Epithelial cell of proximal tubule (primary cell): ENCODE measurements at places on chromosomes 16 and 17.

DNA sequence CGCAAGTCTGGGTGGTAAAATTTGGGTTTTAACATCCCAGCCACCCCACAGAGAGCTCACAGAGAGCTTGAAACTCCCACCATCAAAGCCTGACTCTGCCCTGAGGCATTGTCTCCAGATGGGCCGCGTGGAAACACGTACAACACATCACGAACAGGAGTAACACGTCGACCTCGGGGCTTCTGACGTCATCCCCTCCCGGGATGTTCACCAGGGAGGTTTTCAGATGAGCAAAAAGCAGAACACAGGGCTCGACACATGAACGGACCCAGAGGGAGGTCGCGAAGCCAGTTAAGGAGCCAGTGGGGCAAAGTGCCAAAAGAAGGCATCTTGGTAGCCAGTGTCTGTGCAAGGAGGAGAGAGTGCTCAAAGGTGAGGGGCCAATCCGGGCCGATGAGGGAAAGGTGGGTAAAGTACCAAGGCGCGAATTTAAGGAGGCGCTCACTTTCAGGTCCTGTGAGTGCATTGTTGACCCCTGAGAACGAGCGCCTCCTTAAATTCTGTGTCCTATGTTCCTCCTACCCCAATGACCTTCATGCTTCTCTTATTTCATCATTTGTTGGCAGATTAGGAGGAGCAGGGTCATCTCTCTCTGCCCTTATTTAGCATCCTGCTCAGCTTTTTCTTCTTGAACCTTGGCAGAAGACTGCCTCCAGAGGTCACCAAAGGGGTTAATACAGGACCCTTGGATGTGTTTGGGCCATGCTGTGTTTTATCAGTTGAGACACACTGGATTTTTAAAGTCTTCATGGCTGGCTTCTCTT, 5.6 kb downstream of the RCVRN start:
- no peak for DNase-seq

GRCh38 chr16:89322321-89323119, 105.0 kb downstream of the ZNF778 start:
- DNase-seq: no peak

GRCh38 chr17:66519154-66519553, 216.7 kb downstream of the PRKCA start:
- no peak for DNase-seq

DNA sequence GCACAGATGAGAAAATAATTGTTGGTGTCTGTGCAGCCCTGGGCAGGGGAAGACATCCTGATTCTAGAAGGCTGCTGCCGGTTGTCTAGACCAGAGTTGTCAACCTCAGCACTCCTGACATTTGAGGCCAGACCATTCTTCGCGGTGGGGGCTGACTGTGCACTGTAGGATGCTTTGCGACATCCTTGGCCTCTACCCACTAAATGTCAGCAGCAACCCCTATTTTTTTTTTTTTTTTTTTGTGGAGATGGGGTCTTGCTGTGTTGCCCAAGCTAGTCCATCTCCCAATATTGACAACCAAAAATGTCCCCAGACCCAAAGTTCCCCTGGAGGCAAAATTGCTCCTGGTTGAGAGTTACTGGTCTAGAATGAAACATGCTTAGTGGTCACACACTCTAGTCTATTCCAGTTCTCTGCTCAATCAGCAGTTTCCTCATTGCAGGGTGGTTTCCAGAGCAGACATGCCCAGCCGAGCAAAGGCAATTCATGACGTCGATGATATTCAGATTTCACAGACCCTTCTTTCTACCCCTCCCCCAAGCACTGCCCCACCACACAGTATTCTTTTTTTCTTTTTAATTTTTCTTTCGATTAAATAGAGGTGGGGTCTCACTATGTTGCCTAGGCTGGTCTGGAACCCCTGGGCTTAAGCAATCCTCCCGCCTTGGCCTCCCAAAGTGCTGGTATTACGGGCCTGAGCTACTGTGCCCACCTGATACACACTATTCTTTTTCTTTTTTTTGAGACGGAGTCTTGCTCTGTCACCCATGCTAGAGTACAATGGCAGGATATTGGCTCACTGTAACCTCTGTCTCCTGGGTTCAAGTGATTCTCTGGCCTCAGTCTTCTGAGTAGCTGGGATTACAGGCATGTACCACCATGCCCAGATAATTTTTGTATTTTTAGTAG, 9.0 kb downstream of the C17orf99 start:
- DNase-seq: no peak

DNA sequence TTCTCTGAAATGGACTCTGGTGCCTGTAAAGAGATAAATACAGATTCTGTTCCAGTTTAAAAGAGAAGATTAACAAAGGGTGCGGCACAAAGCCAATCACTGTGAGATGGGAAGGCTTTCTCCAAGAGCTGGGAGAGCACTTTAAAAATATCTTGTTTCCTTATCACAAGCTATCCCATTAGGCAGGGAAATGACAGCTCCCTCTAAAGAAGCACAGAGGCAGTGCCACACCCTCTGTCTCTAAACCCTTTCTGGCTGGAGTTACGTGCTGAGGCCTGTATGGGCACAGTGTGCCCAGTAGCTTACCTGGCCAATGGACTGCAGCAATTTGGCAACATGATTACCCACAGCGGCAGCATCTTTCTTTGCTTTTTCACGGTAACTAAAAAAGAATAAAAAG, 9.0 kb upstream of the TERB1 start:
- DNase-seq: no peak

- no peak for DNase-seq
Measured at GRCh38 chr17:15364615-15365014, 23.2 kb upstream of the TEKT3 start.

DNA sequence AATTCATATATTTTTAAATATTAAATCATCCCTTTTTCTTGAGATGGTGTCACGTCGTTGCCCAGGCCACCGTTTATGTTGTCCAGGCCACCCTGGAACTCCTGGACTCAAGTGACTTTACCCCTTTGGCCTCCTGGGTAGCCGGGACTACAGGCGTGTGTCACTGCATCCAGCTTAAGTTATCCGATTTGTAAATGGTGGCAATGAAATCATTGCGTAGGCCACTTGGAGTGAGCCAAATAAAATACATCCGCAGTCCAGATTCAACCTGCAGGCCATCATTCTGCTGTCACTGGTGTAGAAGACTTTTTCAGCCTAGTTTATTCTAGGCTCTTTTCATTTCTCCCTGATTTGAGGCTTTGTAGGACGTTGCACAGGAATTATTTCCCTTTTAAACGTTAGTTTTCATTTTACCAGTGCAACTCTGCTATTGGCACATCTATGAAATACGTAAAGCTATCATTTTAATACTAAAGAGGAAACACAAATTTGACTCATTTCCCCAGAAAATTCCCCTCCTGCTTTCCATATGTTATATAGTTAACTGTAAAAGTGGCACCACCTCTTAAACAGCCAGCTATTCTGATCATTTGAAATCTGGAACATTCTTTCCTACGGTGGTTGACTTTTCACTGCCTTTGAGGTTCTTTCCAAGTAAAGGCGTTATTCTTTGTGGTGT, 449.8 kb downstream of the MAF start:
- DNase-seq: no peak

DNA sequence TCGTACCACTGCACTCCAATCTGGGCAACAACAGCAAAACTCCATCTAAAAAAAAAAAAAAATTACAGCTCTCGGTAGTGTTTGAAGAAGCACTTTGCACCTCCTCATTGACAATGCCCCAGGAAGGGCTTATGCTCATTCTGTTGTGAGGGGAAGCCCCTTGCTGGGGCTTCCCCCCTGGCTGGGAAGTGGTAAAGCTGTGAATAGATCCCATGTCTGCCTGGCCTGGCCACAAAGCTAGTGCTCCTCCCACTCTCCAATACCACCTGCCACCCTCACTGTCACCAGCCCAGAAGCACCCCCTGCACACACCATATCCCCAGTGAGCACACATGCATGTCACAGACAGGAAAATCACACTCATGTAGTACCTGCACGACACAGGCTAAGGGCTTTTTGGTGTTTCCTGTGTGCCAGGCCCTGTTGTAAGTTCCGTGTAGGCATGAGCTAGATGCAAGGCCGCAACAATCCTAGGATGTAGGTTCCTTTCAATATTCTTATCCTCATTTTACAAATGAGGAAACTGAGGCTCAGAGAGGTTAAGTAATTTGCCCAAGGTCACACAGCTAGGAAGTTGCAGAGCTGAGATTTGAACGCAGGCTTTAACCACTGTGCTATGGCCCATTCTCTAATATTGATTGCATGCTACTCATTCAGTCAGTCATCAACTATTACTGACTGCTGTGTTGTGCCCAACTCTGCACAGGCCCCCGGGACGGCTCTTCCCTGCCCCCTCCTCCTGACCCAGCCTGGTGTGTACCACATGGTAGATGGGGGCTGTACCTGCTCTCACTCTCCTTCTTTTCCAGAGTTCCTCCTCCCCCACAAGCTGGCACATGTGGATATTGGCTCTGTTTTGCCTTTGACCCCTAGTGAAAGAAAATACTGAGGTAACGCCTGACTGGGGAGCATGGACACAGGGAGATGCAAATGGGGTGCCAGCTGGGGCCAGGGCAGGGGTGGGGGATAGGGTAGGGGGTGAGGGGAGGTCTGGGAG, 11.9 kb upstream of the COL1A1 start:
- no peak for DNase-seq

GRCh38 chr17:63503341-63503705, 19.8 kb upstream of the KCNH6 start:
- DNase-seq: no peak

- no peak for DNase-seq
Measured at GRCh38 chr17:22138861-22139469, 446.6 kb downstream of the KCNJ18 start.

DNA sequence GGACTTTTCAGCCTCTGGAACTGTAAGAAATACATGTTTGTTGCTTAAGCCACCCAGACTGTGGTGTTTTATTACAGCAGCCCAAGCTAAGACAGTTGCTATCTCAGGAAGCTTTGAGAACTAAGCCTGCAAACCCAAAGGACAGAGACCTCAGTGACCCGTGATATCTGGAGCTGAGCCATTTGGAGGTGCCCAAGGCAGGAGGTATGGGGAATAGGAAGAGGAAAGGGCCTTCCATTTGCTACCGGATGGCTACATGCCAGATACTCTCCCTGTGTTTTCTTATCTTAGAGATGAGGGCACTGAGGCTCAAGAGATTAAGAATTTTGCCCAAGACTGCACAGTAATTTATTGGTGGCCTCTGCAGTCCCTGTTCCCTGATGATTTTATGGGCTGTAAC, 622.1 kb upstream of the CDH5 start:
- DNase-seq: no peak

- no peak for DNase-seq
Measured at GRCh38 chr16:11205754-11206581, 50.0 kb downstream of the SOCS1 start.

- no peak for DNase-seq
Measured at GRCh38 chr17:18187821-18188761, 4.5 kb downstream of the ALKBH5 start.

DNA sequence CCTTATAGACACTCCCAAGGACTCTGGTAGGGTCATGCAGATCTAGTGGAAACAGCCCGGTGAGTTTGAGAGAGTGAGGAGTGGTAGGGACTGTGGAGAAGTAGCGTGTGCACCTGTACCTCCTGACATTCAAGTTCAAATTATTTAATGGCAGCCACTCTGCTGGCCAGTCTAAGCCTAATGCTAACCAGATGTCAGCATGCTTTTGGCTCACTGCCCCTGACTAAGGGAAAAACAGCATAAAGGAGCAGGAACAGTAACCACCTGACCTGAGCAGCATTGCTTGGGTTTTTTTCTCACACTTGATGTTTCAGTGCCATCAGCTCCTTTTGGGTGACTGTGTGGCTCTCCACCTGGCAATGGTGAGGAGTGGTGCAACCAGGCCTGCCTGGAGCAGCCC, 23.8 kb upstream of the SLC12A3 start:
- no peak for DNase-seq

GRCh38 chr17:33927732-33928133, 327.4 kb upstream of the CCL2 start:
- no peak for DNase-seq

GRCh38 chr17:71472809-71473789, 647.7 kb upstream of the SOX9 start:
- no peak for DNase-seq

GRCh38 chr16:31360251-31360650, 5.3 kb downstream of the ITGAX start:
- DNase-seq: no peak
